ENCODE measurements at places on chromosomes 7 and 10. TPM values are rescaled to one million over a fixed set of nuclear protein-coding genes. Genes with fewer than 3 reads are reported as not detected.
A peak's percentile ranks its signal among the peaks of the same experiment; 100 is the strongest.

Gene CCDC136
- 3.8 TPM for total RNA-seq

Gene EPHB4
- total RNA-seq: 32.9 TPM

DNA sequence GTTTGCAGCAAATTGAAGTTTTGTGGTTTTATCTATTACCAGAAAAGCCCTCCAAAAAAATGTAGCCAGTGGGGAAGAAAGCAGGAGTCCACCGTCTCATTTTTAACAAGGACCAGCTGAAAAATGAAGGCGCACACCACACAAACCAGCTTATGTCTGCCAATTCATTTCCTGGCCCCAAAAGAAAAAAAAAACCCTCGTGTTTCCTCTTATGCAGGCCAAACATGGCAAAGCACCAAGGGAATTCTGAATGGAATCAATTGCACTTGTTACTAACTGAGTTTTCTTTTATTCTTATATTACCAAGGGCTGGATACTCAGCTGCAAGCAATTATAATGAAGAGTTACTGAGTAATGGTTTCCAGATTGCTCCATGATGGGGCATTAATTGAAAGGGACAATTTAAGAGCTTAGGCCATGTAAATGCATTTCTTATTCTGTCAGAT is 428.3 kb upstream of the NPVF start:
- no peak overlapping the region for H3K27ac ChIP-seq
- H3K27me3 ChIP-seq: peaks cover 16% of the 10 kb centered on the region

- H3K4me3 ChIP-seq: no peak overlapping the region
- no peaks in the 10 kb centered on the region for H3K36me3 ChIP-seq
- H3K27ac ChIP-seq: no peak overlapping the region
- peak; percentile 56 for DNase-seq
- no peaks in the 10 kb centered on the region for H3K27me3 ChIP-seq
- peaks cover 37% of the 10 kb centered on the region for H3K4me1 ChIP-seq
Measured at GRCh38 chr10:95217476-95217875, 23.4 kb downstream of the ACSM6 start.

GRCh38 chr7:100372256-100372655 is 1.0 kb upstream of the PILRA start:
- H3K4me1 ChIP-seq: peaks cover 3% of the 10 kb centered on the region
- H3K27me3 ChIP-seq: no peaks in the 10 kb centered on the region
- no peak overlapping the region for H3K27ac ChIP-seq
- H3K4me3 ChIP-seq: no peak overlapping the region
- DNase-seq: peak; percentile 83

DNA sequence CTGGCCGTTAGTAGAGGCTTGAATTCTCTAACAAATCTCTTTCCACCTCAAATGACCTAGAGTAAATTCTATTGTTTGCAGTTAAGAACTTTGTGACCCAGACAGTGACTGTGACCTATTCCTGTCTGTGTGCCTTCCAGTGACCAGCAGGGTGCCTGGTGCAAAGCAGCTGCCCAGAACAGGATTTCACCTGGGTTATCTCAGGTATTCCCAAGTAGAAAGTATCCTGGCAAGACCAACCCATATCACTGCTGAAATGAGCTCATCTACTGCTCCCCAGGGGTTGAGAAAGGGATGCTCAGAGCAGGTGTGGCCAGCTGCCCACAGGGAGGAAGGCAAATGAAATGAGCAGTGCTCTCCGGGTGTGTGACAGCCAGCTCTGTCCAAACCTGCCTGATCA is 2.1 kb upstream of the MSMB start:
- H3K27me3 ChIP-seq: peaks cover 36% of the 10 kb centered on the region
- no peak overlapping the region for H3K27ac ChIP-seq
- H3K4me1 ChIP-seq: no peaks in the 10 kb centered on the region
- no peak overlapping the region for H3K4me3 ChIP-seq

DNA sequence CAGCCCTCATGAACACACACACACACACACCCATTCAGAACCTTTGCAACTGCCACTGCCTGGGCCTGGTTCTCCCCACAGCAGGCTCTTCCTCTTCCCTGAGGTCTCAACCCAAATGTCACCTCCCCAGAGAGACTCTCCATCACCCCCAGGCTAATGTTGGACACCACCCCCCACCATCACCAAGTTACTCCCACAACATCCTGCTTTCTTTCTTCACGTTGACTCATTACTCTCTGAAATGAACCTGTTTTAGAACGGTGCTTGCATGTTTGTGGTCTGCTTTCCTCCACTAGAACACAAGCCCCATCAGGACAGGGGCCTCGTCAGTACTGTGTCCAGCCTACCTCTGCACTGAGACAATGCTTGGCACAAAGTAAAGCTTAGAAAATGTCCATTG is 16.0 kb downstream of the AFAP1L2 start:
- no peak overlapping the region for H3K27ac ChIP-seq
- DNase-seq: no peak
- no peak overlapping the region for H3K4me3 ChIP-seq
- H3K4me1 ChIP-seq: no peaks in the 10 kb centered on the region
- no peaks in the 10 kb centered on the region for H3K27me3 ChIP-seq

GRCh38 chr10:78937800-78938694 is 130.7 kb upstream of the ZMIZ1 start:
- no peak for DNase-seq
- no peak overlapping the region for H3K4me3 ChIP-seq
- no peaks in the 10 kb centered on the region for H3K4me1 ChIP-seq

- H3K4me3 ChIP-seq: no peak overlapping the region
- DNase-seq: no peak
- peaks cover 4% of the 10 kb centered on the region for H3K27me3 ChIP-seq
- no peaks in the 10 kb centered on the region for H3K36me3 ChIP-seq
- no peaks in the 10 kb centered on the region for H3K4me1 ChIP-seq
Measured at GRCh38 chr10:117896517-117896916, 150.2 kb downstream of the RAB11FIP2 start.

All from GM23248 (cell line).